ENCODE measurements at places on chromosomes 5 and 9. TPM values are rescaled to one million over a fixed set of nuclear protein-coding genes. Genes with fewer than 3 reads are reported as not detected.

GRCh38 chr5:103829585-103829984 is 267.0 kb upstream of the NUDT12 start:
- DNase-seq, result no peak

Gene IL6ST
- total RNA-seq, result 261 TPM

- no peak for DNase-seq
Observed at GRCh38 chr9:70136632-70137031, 93.0 kb downstream of the MAMDC2 start.

GRCh38 chr9:95000821-95001220 is 274.3 kb downstream of the AOPEP start:
- no peak for DNase-seq

DNA sequence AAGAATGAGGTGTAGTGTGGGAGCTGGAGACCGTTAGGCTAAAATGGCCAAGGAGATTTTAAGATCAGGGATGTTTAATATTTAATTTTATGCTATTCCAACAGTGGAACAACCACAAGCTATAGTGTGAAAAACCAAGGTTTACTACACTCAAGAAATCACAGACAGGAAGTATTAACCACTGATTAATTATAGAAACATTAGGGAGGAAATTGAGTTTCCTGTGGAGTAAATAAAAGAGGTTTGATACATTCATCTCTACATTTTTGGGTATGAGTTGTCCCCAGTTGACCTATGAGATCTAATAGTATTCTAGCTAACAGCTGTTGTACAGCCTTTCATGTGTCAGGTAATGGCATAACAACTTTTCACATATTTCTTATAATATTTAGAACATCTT is 103.7 kb upstream of the MPDZ start:
- DNase-seq, result no peak

GRCh38 chr9:114429488-114429887 is 41.7 kb upstream of the AKNA start:
- DNase-seq, result no peak

DNA sequence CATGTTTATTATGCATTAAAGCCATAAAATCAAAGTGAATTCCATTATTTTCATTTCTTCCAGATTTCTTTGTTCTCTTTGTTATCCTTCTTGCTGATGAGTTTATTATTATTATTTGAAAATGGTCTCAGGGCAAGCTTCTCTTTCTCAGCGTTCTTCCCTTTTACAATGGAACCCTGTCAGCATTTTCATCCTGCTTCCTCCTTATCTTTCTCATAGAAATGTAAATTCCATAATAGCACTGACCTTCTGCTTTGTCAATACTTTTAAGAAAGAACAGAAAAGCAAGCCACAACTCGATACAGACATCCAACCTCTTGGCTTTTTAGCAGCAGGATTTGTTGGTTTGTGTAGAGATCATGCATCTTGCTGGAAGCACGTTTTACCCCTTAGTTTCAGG is 114.0 kb upstream of the BASP1 start:
- DNase-seq, result no peak

DNA sequence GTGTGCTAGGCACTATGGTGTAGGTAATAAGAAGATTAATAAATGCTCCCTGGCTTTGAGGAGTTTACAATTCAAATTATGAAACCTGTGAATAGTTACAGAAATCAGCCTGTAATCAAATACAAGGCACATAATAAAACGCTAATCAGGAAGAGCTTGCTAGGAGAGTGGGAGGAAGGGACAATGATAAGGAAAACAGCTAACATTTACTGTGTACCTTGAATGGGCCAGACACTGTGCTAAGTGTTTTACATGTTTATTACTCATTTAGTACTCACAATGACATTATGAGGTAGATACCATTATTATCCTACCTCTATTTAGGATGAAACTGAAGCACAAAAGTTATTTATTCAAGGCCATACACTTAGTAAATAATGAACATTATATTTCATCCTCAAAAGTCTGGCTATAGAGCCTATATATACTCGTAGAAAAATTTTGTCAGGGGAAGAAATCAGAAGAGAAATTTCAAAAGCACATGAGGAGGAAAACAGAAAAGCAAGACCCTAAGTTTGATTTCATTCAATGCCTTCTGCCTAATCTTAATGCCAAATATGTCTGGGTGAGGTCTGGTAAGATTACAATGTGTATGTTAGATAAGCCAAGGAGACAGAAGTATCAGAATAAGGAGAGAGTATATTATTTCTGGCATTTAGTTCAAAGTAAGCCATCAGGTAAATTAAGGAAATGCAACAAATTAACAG is 35.9 kb downstream of the AFF4 start:
- DNase-seq, result no peak

- no peak for DNase-seq
Observed at GRCh38 chr5:18099261-18099660, 465.0 kb downstream of the TAF11L14 start.

DNA sequence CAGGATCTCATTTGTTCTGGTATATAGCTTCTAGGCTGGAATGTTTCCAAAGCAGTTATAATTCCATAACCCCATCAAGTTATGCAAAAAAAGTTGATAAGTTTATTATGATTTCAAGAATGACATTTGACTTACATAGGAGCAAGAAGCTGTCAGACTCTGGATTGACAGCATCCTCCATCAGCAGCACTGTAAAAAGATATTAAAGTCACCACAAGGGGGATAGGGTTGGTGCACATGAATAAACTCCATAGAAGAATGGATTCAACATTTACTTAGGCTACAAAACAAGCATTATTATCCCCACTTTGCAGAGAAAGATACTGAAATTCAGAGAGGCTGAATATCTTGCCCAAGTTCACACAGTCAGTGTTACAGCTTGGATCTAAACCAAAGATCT is 208.9 kb upstream of the SLC30A5 start:
- DNase-seq, result no peak

DNA sequence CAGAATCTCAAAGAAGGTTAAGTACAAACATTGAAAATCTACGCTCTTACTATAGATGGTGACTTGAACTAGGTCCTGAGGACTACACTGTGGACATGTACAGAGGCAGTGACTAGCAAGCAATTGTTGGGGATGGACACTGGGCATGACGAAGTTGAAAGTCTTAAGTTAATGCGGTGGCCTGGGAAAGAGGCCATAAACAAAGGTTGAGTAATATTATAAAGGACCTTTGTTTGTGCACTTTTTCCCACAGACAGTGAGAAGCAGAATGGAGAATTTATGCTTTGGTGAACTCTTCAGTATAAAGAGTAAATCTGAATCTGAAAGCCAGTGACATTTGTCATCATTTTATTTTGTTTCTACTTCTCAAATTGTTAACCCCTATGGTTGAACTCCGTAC is 15.3 kb downstream of the ALDH1A1 start:
- DNase-seq, result no peak

GRCh38 chr9:124191691-124192395 is 65.9 kb upstream of the NEK6 start:
- no peak for DNase-seq

GRCh38 chr5:73921741-73922140 is 295.7 kb downstream of the ARHGEF28 start:
- no peak for DNase-seq

DNA sequence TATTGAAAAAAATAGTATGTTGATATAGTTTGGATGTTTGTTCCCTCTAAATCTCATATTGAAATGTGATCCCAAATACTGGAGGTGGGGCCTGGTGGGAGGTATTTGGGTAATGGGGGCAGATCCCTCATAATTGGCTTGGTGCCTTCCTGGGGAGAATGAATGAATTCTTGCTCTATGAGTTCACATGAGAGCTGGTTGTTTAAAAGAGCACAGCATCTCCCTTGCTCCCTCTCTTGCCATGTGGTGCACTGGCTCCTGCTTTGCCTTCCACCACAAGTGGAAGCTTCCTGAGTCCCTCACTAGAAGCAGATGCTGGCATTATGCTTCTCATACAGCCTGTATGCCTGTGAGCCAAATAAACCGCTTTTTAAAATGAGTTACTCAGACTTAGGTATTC is 154.8 kb downstream of the ADAMTS6 start:
- no peak for DNase-seq

- DNase-seq, result no peak
Observed at GRCh38 chr5:15823398-15823797, 323.4 kb downstream of the FBXL7 start.

Gene SELENOP
- total RNA-seq, result 193 TPM

DNA sequence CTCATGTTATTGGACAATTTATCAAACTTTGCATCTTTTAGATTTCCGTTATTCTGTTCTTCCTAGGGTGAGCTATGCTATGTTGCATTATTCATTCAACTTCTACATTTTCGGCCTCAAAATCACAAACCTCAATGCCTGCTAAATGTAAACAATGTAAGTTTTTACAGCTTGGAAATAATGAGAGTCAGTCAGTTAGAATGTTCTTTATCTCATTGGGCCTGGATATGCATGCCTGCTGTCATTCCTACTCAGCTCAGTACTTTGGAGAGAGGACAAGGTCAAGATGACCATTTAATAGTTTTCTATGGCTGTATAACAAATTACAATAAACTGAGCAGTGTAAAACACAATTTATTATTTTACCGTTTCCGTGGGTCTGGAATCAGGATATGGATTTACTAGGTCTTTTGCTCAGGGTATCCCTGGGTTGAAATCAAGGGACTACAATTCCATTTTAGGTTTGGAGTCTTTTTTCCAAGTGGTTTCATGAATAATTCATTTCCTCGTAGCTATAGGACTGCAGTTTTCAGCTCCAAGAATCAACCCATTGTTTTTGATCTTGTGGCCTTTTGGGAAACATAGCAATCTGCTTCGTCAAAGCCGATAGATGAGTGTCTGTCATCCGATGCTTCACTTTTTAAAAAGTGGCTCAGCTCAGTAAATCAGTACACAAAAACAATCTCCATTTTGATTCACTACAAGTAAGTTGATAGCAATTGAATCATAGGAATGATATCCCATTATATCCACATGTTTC is 1143.2 kb upstream of the CDH6 start:
- DNase-seq, result no peak

- no peak for DNase-seq
Observed at GRCh38 chr9:127987103-127987614, 6.4 kb upstream of the EEIG1 start.

Gene SLC34A3
- not detected for total RNA-seq

- DNase-seq, result no peak
Observed at GRCh38 chr5:80059354-80059980, 24.3 kb downstream of the THBS4 start.
